Cortex of kidney (tissue), 1 donor: ENCODE measurements at places on chromosomes 12 and 14.

- DNase-seq = no peak
Observed at GRCh38 chr12:14058717-14059116, 77.3 kb upstream of the GRIN2B start.

- no peak for DNase-seq
Observed at GRCh38 chr14:96056509-96057422, 17.6 kb downstream of the C14orf132 start.

DNA sequence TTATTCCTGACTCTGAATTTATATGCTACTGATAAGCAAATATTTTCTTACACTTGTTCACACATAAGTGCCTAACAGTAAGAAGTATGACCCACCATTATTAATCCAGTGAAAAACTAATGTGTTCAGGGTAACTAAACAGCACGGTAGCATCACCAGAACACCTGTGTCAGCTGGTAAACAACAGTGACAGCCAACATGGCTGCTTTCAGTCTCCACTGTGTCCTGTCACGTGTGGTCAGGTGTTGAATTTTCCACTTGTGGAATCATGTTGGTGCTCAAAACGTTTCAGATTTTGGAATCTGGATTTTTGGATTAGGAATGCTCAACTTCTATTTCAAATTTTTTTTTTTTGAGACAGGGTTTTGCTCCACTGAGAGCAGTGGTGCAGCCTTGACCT is 14.3 kb upstream of the ATP23 start:
- DNase-seq = no peak

GRCh38 chr14:106556665-106557289 is 1030.4 kb downstream of the TMEM121 start:
- DNase-seq = no peak

DNA sequence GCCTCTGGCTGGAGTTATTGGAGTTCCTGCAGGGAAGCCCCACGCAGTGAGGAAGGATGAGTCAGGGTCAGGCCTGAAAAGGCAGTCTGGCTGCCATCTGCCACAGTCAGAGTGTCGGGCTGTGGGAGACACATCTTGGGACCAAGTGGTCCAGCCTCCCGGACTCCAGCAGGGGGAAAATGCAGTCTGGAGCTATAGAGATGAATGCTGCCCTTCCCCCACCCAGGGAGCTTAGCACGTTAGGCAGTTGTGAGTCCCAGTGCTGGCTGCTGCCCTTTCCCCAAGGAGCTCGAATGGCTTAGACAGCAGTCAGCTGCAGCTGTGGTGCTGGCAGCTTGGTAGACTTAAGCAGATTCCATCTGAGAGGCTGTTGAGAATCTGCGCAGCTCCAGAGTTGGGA is 8.2 kb upstream of the NTS start:
- DNase-seq = no peak

GRCh38 chr14:22520796-22521195 is 68.2 kb downstream of the DAD1 start:
- no peak for DNase-seq

- DNase-seq = no peak
Observed at GRCh38 chr14:55665067-55665675, 85.2 kb downstream of the KTN1 start.

- DNase-seq = no peak
Observed at GRCh38 chr12:10456856-10457255, 3.7 kb upstream of the KLRC1 start.

- DNase-seq = no peak
Observed at GRCh38 chr12:33587784-33588712, 148.4 kb upstream of the SYT10 start.

GRCh38 chr14:69796797-69797500 is at the start of gene SLC10A1:
Gene SLC10A1 (minus strand): TSS chr14:69797241. CDS start chr14:69797155, 86 bp downstream.
- DNase-seq = no peak

- DNase-seq = no peak
Observed at GRCh38 chr12:22625762-22626294, 857 bp downstream of the ETNK1 start.

DNA sequence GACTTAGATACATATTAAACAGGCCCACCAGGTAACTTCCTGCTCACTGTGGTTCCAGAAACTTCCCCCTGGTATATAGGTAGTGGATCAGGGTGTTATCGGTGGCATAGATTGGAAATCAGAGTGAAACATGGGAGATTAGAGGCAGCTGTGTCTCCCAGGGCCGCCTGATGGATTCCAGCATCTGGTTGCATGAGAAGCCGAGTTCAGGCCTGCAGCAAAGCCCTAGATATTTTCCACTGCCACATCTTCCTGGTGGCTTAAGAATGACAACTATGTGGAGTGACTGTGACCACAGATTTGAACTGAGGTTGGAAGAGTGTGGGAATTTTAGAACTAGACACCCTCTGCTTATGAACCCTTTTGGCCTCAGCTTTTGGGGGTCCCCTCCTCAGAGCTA is 184.8 kb upstream of the NTF3 start:
- DNase-seq = no peak

DNA sequence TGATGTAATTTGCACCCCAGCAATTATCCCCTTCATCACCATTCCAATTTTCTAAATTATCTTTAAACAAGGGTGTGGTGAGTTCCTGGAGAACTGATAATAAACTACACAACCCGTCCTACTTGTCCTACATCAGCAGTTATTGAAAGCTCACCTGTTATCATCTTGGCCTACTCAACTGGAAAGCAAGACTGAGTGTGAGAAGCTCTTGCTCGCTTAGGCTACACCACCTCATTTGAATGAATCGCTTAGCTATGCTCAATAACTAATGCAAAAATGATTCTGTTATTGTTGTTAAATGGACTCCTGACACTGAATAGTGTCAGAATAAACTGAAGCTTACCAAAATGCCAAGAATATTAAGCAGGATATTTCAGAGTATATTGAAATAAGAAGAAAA is 115.4 kb upstream of the BTG1 start:
- DNase-seq = no peak

- DNase-seq = no peak
Observed at GRCh38 chr12:93946542-93947150, 201.7 kb upstream of the PLXNC1 start.

DNA sequence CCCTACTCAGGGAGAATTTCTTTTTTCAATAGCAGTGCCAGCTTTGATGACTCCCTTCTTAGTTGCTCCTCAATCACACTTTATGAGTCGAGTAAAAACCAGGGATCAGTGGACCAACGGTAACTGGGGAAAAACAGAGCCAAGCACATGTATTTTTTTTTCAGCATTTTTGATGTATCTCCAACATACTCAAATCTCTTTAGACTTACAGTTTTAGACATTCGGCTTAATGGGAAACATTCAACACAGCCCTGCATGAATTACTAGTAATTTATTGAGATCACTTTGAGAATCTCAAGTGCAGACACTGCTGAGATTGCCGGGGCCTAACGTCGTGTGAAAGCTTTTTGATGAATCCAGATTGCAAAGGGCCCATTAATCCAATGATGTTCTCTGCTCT is 306.7 kb downstream of the NUAK1 start:
- no peak for DNase-seq

DNA sequence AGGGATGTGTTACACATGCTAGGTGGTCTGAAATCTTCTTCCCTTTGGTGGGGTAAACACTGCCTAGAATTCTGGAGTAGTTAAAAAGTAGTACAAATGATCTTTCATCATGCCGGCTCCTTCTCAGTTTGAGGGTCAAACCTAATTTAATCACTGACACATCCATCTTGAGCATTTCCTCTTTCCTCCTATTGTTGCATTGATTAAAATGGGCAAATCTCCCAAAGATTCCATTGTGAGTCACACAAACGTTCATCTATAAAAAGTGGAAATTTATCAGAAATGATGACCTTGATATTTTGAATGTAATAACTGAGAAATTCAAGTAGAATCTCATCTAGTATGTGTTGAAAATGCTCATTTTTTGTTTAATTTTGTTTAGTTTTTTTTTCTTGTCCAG is 996.0 kb downstream of the NRXN3 start:
- no peak for DNase-seq
